ENCODE measurements at places on chromosomes 1 and 21.

GRCh38 chr1:41504114-41505035 lies 19.9 kb upstream of the EDN2 start:
- DNase-seq = peak; percentile 52

- DNase-seq = no peak
These were observed 40.3 kb downstream of the ZZZ3 start for GRCh38 chr1:77642196-77642595.

GRCh38 chr1:14476170-14476955 lies 122.1 kb upstream of the KAZN start:
- DNase-seq = no peak

- no peak for DNase-seq
These were observed 124.7 kb downstream of the TYW3 start for GRCh38 chr1:74857676-74858075.

- no peak for DNase-seq
These were observed 147.9 kb downstream of the MAGI3 start for GRCh38 chr1:113538225-113538624.

DNA sequence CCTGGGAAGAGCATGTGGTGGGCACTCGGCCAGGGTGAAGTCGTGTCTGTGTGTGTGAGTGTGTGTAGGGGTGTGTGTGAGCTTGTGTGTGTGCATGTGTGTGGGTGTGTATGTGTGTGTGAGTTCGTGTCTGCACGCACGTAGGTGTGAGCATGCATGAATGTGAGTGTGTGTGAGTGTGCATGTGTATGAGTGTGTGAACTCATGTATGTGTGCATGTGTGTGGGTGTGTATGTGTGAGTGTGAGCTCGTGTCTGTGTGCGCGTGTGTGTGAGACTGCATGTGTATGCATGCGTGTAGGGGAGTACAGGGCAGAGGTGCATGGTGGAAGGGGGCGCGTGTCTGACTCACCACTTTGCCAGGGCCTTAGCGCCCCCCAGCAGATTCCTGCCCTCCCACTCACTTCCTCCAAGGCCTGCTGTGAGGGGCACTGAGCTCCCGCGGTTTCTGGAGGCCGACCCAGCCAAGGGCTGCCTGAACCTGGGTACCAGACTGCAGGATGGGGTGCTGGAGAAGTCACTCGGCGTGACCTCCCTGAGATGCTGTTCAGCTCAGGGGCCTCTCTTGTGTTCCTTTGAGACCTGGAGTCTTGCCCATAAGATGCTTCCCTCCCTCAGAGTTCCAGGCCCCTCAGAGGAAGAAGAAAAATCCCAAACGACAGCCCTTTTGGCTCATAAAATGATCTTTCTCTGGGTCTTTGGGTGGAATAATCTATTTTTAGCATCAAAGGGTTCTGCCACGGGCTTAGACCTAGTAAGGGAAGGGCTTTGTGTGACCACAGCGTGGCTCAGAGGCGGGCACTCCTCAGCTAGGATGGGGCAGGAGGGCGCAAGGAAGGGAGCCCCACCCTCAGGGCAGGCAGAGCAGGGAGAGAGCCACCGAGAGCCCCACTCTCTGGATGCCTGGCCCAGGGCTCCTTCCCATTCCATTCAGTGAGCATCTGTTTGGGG lies 41.1 kb upstream of the RUNX3 start:
- DNase-seq = no peak

DNA sequence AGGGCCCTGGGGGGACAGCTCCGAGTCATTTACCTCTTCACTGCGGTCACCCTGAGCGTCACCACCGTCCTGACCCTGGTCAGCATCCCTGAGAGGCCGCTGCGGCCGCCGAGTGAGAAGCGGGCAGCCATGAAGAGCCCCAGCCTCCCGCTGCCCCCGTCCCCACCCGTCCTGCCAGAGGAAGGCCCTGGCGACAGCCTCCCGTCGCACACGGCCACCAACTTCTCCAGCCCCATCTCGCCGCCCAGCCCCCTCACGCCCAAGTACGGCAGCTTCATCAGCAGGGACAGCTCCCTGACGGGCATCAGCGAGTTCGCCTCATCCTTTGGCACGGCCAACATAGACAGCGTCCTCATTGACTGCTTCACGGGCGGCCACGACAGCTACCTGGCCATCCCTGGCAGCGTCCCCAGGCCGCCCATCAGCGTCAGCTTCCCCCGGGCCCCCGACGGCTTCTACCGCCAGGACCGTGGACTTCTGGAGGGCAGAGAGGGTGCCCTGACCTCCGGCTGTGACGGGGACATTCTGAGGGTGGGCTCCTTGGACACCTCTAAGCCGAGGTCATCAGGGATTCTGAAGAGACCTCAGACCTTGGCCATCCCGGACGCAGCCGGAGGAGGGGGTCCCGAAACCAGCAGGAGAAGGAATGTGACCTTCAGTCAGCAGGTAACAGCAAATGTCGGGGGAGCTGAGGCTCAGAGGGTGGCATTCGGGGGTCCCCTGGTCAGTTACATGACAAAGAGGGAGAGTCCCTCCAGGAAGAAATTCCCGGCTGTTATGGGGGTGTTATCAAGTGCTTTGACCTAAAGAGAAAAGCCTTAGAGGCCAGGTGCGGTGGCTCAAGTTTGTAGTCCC lies 12.6 kb downstream of the SLC45A1 start:
- no peak for DNase-seq

DNA sequence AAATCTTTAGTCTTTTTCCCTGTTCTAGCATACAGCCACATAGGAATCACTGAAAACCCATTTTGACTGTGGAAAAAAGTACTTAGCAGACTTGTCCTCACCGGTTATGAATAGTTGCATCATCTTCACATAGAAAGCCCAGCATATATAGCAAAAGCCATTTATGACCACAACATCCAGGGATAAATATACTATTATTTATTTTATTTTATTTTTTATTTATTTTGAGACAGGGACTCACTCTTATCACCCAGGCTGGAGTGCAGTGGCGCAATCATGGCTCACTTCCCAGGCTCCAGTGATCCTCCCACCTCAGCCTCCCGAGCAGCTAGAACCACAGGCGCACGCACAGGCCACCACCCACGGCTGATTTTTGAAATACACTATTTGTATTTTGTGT lies 175.3 kb downstream of the GALNT2 start:
- no peak for DNase-seq

- DNase-seq = peak; percentile 20
These were observed 1.5 kb downstream of the PARP1 start for GRCh38 chr1:226406401-226406881.

DNA sequence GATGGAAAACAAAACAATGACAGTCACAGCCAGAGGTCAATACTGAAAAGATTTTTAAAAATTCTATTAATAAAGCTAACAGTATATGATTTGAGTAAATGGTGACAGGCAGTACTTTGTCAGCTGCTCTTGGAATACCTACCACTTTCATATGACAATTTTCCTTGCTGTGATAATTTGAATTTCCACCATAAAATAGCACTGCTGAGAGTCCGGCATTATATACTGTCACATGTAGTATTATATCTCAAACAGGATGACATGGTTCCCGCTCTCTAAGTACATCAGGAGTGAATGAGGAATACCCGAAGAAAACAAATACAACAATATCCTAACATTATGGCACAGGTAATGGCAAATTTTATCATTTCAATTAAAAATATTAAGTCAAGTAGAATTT lies 146.8 kb upstream of the TMPRSS15 start:
- DNase-seq = no peak

DNA sequence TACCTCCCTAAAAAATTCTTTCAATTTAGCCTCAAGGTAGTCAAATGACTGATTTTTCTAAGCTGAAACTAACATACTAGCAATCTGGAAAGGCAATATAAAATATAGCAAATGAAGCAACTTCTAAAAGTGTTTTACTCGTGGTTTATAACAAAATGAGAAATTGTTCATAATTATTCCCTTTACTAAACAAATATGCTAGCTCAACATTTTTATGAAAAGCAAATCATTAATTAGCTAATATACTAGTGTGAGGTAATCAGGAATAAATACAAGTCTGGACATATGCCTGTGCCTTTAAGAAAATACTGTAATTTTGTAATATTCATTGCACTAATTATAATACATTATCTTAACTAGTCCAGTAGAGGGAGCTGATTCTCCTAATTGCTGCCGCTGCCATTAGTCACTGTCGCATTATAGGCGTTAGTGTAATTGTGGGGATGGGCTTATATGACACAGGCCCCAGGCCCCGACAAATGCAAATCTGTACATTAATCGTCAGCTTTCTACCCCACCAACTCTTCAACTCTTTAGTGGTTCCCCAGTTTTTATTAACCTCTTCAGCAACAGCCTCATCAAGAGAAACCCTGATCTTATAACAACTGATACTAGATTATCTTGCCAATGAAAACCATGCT lies 160.9 kb downstream of the GABPA start:
- DNase-seq = no peak

- no peak for DNase-seq
These were observed 37.3 kb downstream of the VANGL2 start for GRCh38 chr1:160437432-160438316.

Measured in DMS79 (cell line).